ENCODE measurements at places on chromosomes 2 and 18. TPM values are rescaled to one million over a fixed set of nuclear protein-coding genes. Genes with fewer than 3 reads are reported as not detected.

ZNF396 gene
- 0.89 TPM for total RNA-seq

SUMO1 gene
- 124 TPM for total RNA-seq

CD207 gene
- not detected for total RNA-seq

ERICH2 gene
- 0.33 TPM for total RNA-seq

TUBA3E gene
- not detected for total RNA-seq

POTEI gene
- total RNA-seq = not detected

IL36G gene
- not detected for total RNA-seq

MC2R gene
- total RNA-seq = not detected

TRIM43 gene
- not detected for total RNA-seq

KANSL1L gene
- 23.4 TPM for total RNA-seq
